Naive B cell (primary cell): ENCODE measurements at places on chromosomes 6 and 20. TPM values are rescaled to one million over a fixed set of nuclear protein-coding genes. Genes with fewer than 3 reads are reported as not detected.

PGC gene
- polyA plus RNA-seq = not detected

MEP1A gene
- not detected for polyA plus RNA-seq

DCDC2 gene
- not detected for polyA plus RNA-seq

SYNE1 gene
- 32.2 TPM for polyA plus RNA-seq

F13A1 gene
- polyA plus RNA-seq = 9.0 TPM

CLVS2 gene
- polyA plus RNA-seq = not detected

TGM2 gene
- 0.29 TPM for polyA plus RNA-seq

DNA sequence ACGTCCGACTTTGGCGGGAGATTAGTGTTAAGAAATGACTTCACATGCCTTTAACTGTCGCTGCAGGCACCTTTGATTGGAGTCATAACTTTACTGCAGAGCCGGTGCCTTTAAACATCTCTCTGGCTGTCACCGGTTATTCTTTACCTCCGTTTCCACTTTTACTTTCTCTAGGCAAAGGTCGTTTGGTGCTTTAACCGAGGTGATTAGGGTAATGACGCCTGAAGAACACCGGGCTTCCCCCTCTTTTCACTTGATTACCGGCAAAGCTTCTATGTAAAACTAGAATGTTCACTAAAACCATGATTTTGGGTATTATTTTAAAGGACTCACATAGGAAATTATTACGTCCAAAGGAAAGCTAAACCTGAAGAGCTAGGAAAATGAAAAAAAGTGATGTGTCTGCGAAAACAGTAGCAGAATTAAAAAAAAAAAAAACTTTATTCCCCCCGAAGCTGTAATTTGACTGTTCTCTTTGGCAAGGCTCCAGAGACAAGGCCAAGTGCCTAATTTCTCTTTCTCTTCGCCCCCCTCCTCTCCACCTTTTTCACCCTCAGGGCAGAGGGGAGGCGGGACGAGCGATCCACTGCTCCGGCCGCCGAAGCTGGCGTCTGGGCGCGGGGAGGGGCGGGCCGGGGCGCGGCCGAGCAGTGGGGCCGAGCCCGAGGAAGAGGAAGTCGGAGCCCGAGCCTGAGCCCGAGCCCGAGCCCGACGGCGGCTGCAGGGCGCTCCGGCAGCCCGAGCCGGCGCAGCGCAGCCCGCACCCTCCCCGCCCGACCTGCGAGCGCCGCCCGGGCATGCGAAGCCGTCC, at the start of gene PLEKHG1:
PLEKHG1 (plus strand) TSS at position 687 of the 811 bp plus-strand sequence. CDS start 133,797 bp downstream, outside the sequence.
- no peaks in the 10 kb centered on the region for H3K36me3 ChIP-seq
- H3K27ac ChIP-seq = peak within 1 kb of the TSS; percentile 100
- H3K27me3 ChIP-seq = no peaks in the 10 kb centered on the region
- DNase-seq = peak; percentile 87

GRCh38 chr6:18395856-18396197, 8.7 kb downstream of the RNF144B start:
- no peak for DNase-seq
- H3K4me1 ChIP-seq = peaks cover 19% of the 10 kb centered on the region
- H3K27me3 ChIP-seq = no peaks in the 10 kb centered on the region
- no peak overlapping the region for H3K27ac ChIP-seq
- peaks cover 11% of the 10 kb centered on the region for H3K36me3 ChIP-seq

DNA sequence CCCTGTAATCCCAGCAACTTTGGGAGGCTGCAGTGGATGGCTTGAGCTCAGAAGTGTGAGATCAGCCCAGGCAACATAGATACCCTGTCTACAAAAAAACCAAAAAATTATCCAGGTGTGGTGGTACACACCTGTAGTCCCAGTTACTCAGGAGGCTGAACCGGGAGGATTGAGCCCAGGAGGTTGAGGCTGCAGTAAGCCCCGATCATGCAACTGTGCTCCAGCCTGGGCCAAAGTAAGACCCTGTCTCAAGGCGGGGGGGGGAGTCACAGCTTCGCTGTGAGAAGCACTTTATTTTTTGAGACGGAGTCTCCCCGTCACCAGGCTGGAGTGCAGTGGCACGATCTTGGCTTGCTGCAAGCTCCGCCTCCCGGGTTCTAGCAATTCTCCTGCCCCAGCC, 54.2 kb downstream of the EZR start:
- H3K27ac ChIP-seq = peak overlapping the region; percentile 92
- peaks cover 38% of the 10 kb centered on the region for H3K36me3 ChIP-seq
- H3K4me1 ChIP-seq = peaks cover 13% of the 10 kb centered on the region
- H3K4me3 ChIP-seq = no peak overlapping the region

DNA sequence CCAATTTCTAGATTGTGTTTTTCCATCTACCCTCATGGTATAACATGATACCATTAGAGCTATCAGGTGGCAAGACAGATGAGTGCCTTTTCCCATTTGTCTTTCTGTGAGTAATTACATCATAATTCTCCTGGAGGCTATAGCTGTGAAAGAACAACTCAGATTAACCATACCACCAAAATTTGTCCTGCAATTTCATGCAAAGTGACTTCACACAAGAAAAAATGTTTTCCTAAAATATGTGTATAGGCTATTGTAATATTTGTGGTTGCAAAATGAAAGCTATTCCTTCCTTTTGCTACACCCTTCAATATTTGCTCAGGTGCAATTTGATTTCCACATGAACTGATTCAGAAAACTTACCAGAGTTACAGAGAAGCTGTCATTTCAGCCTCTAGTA, 547.7 kb upstream of the ID4 start:
- H3K4me3 ChIP-seq = no peak overlapping the region
- H3K27ac ChIP-seq = no peak overlapping the region
- H3K36me3 ChIP-seq = no peaks in the 10 kb centered on the region
- no peaks in the 10 kb centered on the region for H3K27me3 ChIP-seq
- H3K4me1 ChIP-seq = no peaks in the 10 kb centered on the region
- no peak for DNase-seq

- H3K27ac ChIP-seq = no peak overlapping the region
- no peak overlapping the region for H3K4me3 ChIP-seq
- H3K36me3 ChIP-seq = peaks cover 6% of the 10 kb centered on the region
- H3K27me3 ChIP-seq = no peaks in the 10 kb centered on the region
- no peak for DNase-seq
These were observed 151.9 kb downstream of the CDKAL1 start for GRCh38 chr6:20686142-20686541.

DNA sequence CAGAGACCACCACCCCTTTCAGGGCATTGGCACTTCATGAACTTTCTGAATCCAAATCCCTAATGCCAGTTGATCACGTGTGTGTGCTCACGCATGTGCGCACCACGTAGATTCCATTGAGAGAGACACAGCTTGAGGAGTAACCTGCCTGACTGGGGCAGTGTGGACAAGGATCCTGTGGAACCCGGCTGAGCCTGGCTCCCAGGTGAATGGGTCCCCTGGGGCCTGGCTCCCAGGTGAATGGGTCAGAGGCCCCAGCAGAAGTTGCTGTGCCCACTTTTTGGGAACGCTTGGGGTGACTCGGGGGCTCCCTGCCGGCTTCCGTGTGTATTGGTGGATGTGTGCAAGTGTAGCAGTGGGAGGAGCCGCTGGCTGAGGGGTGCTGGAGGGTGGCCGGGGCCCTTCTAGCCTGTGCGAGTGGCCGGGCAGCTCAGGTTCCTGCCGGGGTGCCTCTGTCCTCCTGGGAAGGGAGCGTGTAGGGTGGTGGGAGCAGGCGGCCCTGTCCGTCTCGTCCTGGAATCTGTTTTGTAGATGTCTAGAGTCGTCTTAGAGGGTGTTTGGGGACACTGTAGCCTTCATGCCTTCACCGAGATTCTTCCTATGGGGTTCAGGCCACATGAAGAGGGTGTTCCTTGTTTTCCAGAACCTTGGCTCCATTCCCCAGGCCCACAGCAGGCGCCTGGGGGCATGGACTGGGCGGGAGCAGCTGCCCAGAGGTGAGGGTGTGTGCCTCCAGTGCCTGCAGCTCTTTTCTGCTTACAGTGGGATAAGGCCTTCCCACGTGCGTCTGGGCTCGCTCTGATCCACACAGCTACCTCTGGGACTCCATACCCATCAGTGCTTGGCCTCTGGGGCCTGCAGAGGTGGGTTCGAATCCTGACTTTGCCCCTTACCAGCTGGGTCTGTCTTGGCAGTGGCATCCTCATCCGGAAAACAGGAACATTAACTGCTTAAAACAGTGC, 3.2 kb downstream of the RBM38 start:
- no peak for DNase-seq
- no peaks in the 10 kb centered on the region for H3K27me3 ChIP-seq
- H3K4me3 ChIP-seq = peak overlapping the region; percentile 97

DNA sequence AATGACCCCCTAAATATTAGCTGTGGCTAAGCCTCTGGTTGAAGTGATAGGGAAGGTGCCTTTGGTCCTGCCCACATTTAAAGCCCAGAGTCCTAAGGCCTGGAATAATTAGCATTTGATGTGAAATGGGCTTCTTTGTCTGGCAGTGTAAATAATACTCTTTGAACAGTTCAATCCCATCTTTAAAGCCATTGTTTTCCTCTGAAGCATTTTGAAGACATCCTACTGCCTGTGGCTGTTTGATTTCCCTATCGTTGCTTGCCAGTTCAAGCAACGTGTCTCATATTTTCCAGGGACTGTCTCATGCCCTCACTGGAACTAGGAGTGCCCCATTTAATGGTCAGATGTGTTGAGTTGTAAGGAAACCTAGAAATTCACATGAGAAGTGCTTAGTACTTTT, 89.3 kb upstream of the BTN3A2 start:
- no peaks in the 10 kb centered on the region for H3K36me3 ChIP-seq
- H3K27ac ChIP-seq = no peak overlapping the region
- no peak overlapping the region for H3K4me3 ChIP-seq
- DNase-seq = no peak
- H3K4me1 ChIP-seq = peaks cover 17% of the 10 kb centered on the region

GRCh38 chr6:52532457-52532856, 44.4 kb downstream of the TRAM2 start:
- H3K27ac ChIP-seq = no peak overlapping the region
- no peaks in the 10 kb centered on the region for H3K36me3 ChIP-seq
- peaks cover 4% of the 10 kb centered on the region for H3K4me1 ChIP-seq
- H3K27me3 ChIP-seq = no peaks in the 10 kb centered on the region

GRCh38 chr6:134007077-134007476, 45.3 kb downstream of the SLC2A12 start:
- no peaks in the 10 kb centered on the region for H3K4me1 ChIP-seq
- no peaks in the 10 kb centered on the region for H3K36me3 ChIP-seq
- DNase-seq = no peak
- H3K27me3 ChIP-seq = peaks cover 4% of the 10 kb centered on the region
- no peak overlapping the region for H3K27ac ChIP-seq

DNA sequence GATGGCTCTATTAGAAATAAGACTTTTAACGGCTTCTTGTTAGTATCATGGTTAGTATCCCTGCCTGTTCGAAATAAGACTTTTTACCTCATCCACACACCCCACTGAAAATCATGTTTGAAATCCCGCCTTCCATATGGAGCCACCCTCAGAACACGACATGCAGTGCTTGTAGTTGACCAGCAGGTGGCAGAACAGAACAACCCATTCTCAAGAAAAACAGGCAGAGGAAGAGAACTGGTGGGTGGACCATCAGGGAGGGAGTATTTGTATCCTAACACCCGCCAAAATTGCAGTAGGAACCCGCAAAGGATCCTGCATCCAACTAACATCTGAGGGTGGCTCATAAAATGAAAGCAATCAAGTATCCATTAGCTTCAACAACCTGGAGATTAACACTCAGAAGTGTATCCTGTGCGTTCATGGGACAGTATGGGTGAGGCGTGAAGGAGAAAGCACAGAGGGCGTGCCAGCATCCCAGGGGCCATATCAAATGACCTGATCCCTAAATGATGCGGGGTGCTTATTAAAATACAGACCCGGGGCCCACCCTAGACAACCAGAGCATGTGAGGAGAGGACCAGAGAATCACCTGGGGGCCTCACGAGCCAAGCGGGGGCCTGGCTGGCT, 89.6 kb upstream of the NHSL1 start:
- H3K36me3 ChIP-seq = no peaks in the 10 kb centered on the region
- peak; percentile 54 for DNase-seq
- H3K4me3 ChIP-seq = no peak overlapping the region
- peaks cover 25% of the 10 kb centered on the region for H3K4me1 ChIP-seq
- H3K27me3 ChIP-seq = no peaks in the 10 kb centered on the region

- peaks cover 70% of the 10 kb centered on the region for H3K4me1 ChIP-seq
- H3K36me3 ChIP-seq = no peaks in the 10 kb centered on the region
- H3K4me3 ChIP-seq = no peak overlapping the region
These were observed 76.2 kb downstream of the SNX5 start for GRCh38 chr20:17892189-17892938.
